ENCODE measurements at places on chromosomes 7 and 10.

- DNase-seq: no peak
Measured at GRCh38 chr7:5173496-5173895, 16.5 kb upstream of the WIPI2 start.

- DNase-seq: no peak
Measured at GRCh38 chr7:121739465-121739864, 133.5 kb upstream of the PTPRZ1 start.

DNA sequence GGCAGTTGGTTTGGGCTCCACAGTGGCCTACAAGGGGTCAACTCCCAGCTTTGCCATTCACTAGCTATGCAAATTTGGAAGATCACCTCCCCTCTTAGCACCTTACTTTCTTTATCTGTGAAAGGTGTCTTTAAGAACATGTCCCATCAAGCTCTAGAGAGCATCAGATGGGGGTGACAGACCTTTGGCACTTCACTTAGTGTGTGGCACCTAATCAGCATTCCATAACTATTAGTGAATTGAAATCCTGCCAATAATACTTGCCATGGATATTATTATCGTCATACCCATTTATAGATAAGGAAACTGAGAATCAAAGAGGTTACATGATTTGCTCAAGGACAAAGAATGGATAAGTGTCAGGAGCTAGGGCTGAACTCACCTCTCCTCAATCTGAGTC, 51.9 kb downstream of the PLPP4 start:
- DNase-seq: no peak

DNA sequence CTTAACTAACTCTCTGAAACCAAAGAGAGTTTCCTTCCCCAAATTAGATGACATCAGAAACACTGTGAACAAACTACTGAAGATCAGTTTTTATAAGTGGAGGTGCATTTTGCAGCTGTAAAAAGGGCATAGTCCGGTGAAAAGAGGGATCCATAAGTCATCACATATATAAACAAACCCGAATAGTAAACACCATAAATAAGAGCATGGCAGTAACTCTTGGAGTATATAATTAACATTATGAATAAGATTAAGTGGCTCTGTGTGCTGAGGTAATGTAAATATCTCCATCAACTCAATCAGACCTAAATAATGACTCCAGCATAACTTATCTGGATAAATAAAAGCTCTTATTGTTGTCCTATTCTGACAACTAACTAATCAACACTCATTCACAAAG, 43.0 kb upstream of the SHTN1 start:
- no peak for DNase-seq

DNA sequence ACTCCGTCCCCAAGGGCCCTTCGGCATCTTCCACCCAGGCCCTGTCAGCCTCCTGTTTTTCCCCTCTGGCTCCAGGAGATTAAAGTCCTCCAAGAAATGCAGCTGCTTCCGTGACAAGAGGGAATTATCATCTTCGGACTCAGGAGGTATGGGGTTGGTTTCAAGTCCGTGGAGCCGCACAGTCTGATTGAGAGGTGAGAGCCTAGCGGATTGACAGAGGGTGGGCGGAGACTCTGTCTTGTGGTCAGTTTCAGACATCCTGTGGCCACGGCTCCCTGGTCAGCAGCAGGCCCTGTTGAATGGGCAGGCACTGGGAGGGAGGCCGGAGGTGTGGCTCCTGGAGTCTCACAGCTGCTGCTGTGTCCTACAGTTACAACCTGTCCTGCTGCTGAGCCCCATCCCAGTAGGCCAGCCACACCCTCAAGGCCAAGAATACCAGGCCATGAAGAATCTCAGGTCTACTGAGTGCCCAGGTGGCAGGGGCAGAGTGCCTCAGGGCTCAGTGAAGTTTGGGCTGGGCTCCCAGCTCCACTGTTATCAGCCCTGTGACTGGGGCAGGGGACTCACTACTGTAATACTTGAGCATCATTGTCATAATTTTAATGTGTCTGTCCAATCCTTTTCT, 49.3 kb upstream of the ZNF716 start:
- DNase-seq: no peak

GRCh38 chr10:33041783-33042437, 83.9 kb upstream of the ITGB1 start:
- DNase-seq: no peak

DNA sequence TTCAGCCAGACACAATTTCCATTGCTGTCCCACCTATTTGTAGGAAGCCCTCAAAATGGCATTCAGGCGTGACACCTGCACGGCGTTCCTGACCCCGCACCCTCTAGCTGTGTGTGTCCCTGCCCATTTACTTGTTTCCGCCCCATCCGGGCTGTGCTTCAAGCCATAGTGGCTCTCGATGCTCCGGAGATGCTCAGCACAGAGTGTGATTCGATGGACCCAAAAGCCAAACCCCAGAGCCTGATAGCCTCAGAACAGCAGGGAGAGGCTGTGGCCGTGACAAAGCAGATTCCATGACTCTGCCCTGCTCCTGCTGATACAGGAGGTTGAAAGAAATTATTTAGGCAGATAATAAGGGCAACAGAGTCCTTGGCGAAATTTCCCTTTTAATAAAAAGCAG, 13.4 kb downstream of the BUD31 start:
- no peak for DNase-seq

- DNase-seq: no peak
Measured at GRCh38 chr7:151728746-151729145, 148.2 kb downstream of the PRKAG2 start.

DNA sequence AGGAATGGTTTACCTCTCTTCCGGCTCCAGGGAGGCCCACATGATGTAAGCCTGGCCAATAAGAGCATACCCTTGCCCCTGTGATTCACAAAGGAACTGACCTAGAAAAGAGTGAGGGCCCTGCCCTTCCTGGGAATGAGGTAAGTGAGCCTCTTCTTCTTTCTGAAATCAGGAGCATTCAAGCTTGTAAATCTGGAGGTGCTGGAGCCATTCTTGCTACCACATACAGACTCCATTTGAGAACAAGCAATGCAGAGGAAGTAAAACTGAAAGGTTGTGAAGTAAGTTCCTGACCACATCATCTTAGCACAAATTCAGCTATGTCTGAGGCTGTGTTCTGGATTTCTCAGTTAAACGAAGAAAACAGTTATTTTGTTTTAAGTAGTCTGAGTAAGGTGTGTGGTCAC, 132.2 kb downstream of the CD36 start:
- no peak for DNase-seq

DNA sequence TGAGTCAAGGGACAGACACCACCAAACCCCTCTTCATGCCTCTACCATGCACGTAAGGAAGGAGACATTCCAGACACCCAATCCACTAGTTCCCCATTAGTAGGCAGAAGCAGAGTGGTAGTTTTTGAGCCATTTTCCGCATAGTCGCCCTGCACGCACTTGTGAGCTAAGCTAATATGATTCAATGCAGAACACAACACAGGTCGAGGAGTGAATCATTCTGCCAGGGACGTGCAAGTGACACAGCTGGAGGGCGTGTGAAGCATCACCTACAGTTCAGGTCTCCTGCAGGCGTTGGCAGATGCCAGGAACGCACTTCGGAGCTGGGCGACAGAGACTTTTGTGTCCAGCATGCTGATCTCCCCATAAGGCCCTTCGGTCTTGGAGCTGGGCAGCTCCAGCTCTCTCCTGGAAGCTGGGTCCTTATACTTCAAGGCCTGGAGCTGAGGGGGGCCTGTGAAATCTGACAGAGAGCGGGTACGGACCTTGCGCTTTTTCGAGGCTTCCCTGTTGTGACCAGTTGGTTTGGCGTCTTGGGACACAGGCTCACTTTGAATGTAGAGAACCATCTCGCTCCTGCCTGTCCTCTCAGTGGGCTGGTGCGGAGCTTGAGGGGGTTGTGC, 102.4 kb downstream of the SVIL start:
- DNase-seq: no peak

DNA sequence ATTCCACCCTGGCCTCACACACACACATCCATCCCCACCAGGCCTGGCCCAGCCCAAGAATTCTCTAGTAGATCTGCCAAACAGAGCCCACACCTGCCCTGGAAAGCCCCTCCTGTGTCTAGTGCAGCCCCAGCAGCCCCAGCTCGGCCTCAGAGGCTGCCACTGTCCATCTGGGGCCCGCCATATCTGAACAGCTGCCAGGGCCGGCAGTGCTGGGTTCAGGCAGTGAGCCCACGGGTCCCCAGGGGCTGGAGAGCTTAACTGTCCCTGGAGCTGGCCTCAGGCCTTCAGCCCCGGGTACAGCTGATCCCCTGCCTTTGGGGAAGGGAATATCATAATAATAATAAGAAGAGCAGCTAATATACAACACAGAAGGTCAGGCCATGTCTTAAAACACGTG, 574 bp downstream of the MYL10 start:
- DNase-seq: no peak

DNA sequence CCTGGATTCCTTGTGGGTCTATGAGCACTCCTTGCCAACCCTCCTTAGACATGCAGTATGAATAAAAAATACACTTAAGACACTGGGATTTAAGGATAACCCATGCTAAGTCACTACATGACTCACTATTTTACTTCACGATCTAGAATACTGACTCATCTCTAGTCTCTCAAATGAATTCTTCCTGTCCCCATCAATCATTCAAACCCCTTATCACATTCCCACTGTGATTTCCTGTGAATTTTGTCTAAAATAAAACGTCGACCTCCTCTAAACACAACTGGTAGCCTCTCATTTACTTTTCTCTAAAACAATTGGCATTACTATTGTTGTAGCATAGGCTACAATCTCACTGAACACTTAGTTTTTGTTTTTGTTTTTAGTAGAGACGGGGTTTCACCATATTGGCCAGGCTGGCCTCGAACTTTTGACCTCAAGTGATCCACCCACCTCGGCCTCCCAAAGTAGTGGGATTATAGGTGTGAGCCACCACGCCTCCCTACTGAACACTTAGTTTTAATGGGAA, 3.9 kb upstream of the IQUB start:
- DNase-seq: no peak

DNA sequence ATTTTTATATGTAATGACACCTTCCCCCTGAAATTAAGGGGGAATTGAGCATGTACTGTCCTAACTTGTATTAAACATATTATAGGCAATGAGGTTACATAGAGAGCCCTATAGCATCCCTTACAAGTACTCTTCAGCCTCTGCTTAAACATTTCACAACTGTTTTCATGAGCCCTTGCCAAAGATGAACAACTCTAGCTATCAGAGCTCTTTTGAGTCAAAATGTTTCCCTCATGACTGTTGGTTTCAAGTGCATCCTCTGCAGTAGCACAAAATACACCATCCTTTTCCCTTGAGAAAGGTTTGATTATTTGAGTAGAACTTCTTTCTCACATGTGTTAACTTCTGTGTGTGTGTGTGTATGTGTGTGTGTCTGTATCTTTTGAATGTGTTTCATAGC, 1157.6 kb upstream of the CELF2 start:
- no peak for DNase-seq

DNA sequence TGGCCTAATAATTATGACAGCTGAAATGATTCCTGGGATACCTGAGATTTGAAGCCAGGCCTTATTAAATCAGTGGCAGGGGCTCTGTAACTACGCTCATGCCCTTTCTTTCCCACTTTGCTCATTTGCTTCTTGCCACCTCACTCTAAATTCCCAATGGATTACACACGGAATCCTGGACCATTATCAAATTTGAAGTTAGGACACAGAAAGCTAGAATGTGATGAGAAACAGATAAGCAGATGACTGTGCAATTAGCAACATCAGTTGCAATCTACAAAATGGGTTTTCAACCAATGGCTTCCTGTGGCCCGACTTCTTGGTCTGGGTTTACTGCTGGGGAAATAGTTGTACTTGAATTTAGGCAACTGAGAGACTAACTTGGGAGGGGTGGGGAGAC, 374.3 kb downstream of the INHBA start:
- no peak for DNase-seq
